Activated CD8-positive, alpha-beta T cell treated with anti-CD3 and anti-CD28 coated beads for 36 hours (primary cell): ENCODE measurements at places on chromosomes 6 and 20. TPM values are rescaled to one million over a fixed set of nuclear protein-coding genes. Genes with fewer than 3 reads are reported as not detected.

DNA sequence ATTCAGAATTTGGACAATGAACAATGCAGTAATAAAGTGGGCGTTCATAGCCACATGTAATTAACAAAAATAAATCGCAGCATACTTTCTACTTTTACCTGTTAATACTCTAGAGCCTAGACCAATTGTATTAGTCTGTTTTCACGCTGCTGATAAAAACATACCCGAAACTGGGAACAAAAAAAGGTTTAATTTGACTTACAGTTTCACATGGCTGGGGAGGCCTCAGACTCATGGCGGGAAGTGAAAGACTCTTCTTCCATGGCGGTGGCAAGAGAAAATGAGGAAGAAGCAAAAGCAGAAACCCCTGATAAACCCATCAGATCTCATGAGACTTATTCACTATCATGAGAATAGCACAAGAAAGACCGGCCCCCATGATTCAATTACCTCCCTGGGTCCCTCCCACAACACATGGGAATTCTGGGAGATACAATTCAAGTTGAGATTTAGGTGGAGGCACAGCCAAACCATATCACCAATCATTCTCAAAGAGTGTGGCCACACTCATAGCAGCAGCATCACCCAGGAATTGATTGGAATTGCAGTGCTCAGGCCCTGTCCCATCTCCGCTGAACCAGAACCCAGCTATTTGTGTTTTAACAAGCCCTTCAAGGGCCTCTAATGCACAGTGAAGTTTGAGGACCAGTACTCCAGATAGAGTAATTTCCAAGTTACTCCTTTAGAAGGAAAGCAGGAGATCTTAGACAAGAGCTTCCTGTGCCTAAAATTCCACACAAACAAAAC lies 650.0 kb downstream of the KIF16B start:
- H3K27ac ChIP-seq: no peak overlapping the region
- no peak for DNase-seq
- no peaks in the 10 kb centered on the region for H3K4me1 ChIP-seq
- H3K27me3 ChIP-seq: no peaks in the 10 kb centered on the region
- H3K36me3 ChIP-seq: no peaks in the 10 kb centered on the region
- H3K4me3 ChIP-seq: no peak overlapping the region

DNA sequence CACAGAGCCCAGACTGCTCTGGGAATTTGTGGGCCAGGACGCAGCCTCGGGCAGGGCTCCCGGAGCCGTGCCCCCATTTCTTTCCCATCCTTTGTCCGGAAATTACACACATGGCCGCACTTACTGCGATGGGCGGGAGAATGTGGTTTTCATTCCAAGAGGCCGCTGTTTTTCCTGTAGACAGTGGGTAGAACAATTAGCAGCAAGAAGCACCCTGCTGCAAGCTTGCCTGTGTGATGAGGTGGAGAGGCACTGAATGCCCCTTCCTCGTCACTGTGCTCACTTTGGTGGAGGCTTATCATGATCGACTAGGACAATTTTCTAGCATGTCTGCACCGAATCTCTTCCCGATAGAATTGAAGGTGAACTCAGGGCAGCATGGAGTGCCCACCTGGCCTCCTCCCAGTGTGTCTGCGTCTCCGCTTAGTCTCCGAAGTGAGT lies 102.8 kb downstream of the DACT2 start:
- no peak overlapping the region for H3K4me3 ChIP-seq
- no peak overlapping the region for H3K27ac ChIP-seq
- H3K27me3 ChIP-seq: peaks cover 2% of the 10 kb centered on the region
- H3K4me1 ChIP-seq: no peaks in the 10 kb centered on the region

The BPIFB4 gene
- total RNA-seq: not detected

DNA sequence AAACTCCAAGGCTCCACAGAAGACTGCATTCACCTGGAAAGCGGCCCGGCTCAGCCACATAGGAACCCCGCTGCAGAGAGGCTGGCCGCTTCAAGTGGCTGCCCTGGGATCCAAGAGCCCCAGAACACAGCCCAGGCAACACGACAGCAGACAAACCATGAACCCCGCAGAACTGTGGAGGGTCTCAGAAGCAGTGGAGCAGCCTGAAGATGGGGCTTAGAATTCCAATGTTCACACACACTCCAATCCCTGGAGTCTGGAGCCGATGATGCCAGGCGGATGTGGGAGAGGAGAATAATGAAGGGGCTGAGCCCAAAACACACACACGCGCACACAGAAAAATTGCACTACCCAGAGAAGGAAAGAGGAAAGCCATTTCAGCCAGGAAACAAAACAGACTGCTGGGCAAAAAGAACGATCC lies 52.4 kb downstream of the NINL start:
- H3K27me3 ChIP-seq: no peaks in the 10 kb centered on the region
- DNase-seq: no peak
- no peak overlapping the region for H3K4me3 ChIP-seq
- no peak overlapping the region for H3K27ac ChIP-seq
- H3K4me1 ChIP-seq: no peaks in the 10 kb centered on the region

The ADIG gene
- total RNA-seq: not detected

The COL9A3 gene
- total RNA-seq: not detected

- no peaks in the 10 kb centered on the region for H3K36me3 ChIP-seq
- no peak overlapping the region for H3K4me3 ChIP-seq
- H3K27ac ChIP-seq: no peak overlapping the region
- peaks cover 3% of the 10 kb centered on the region for H3K27me3 ChIP-seq
These were observed 747.8 kb downstream of the MAFB start for GRCh38 chr20:39941245-39941644.

DNA sequence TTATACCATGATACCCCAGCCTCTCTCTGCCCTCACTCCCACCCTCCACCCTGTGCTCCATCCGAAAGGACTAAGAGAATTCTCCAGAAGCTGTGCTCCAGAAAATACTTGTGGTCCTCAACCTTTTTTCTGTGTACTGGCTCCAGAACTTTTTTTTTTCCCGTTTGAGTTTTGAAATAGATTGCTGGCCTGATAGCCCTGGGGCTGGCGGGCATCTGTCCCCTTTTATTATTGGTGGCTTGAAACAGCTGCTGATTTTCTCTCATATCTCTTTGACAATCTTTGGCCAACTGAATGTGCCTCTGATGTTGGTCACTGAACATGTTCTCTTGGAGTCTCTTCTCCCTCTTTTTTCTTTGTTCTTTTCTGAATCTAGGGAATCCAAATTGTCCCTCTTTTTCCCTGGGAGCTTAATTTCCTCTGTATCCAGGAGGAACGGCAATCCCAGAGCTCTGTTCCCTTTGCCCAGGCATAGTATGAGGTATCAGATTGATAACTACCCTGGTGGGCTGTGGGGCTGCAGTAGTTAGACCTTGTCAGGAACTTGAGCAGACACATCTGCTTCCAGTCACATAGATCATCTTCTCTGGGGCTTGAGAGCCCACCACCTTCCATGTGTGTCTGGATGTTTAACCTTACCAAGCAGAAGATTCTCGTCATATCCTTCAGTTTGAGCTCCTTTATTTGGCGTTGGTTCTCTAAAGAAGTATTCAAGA lies 1.6 kb downstream of the PPARD start:
- peaks cover 35% of the 10 kb centered on the region for H3K36me3 ChIP-seq
- H3K27me3 ChIP-seq: no peaks in the 10 kb centered on the region
- H3K4me1 ChIP-seq: peaks cover 44% of the 10 kb centered on the region
- peak overlapping the region; percentile 82 for H3K4me3 ChIP-seq
- peak overlapping the region; percentile 79 for H3K27ac ChIP-seq
- DNase-seq: no peak

DNA sequence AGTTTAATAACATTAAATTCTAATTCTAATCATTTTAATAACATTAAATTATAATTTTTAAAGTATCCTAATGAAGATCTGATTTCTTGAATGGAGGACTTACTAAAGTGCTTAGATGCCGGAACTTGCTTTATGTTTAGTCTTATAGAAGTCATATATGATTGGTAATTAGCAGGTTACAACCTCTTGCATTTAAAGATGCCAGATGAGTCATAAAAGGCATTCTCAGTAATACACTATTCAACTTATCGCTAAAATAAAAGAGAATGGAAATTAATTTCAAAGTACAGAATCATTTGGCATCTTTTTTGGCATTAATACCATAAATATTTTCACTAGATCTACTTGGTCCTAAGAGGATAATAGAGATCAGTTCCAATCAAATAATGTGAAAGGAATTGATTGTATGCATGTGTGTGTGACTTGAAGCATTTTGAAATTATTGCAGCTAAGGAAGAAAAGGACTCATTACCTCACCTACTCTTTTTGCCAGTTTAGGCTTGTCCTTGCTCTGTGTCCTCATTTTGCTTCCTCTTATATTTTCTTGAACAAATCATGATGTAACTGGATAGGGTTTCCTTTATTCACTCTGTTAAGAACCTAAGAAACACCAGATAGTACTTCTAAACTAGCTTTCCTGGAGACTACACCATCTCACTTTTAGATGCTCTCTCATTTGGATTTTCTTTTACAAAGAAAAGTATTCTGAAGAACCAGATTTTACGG lies 2.7 kb downstream of the COL21A1 start:
- no peak overlapping the region for H3K27ac ChIP-seq
- H3K36me3 ChIP-seq: no peaks in the 10 kb centered on the region
- no peak for DNase-seq
- H3K27me3 ChIP-seq: peaks cover 9% of the 10 kb centered on the region
- no peaks in the 10 kb centered on the region for H3K4me1 ChIP-seq

The LRRC1 gene
- total RNA-seq: 1.9 TPM

The RIPPLY2 gene
- total RNA-seq: not detected
